CD4-positive, alpha-beta T cell treated with Interleukin-6 at 100 ng/mL for 8 hours (primary cell): ENCODE measurements at places on chromosomes 12 and 14.
A peak's percentile ranks its signal among the peaks of the same experiment; 100 is the strongest.

- no peak for DNase-seq
Observed at GRCh38 chr14:60735416-60735815, 855 bp downstream of the MNAT1 start.

DNA sequence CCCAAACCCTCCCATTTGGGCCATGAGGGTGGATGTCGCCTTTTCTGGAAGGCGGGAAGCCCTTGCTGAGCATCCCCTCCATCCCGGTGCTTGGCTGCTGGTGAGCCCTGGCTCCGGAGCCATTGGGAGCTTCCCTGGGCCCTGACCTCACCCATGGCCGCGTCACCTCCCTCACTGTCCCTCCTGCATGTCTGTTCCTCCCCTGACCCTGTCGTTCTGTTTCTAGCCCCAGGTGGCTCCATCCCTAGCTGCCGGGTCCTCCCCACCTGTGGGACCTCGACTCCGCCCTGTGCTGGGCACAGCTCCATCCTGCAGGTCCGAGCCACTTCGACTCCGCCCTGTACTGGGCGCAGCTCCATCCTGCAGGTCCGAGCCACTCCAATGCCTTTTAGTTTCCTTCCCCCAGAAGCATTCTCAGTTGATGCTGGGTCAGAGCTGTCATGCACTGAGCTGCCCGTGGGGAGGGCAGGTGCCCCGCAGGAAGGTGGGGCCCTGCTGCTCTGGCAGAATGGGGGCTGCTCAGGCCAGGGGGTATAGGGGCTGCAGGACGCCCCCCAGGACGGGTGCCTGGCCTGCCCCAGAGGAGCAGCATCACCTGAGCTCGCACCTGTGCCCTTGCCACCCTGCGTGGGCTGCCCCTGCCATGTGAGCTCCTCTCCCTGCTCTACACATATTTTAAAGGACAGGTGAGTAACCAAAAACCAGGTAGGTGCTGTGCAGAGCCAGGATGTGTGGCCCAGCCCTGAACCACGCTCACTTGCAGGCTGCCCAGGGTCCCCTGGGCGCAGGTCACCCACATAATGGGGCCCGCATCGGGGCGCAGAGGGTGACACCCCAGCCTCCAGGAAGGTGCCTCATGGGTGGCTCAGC, 19.0 kb downstream of the NOC4L start:
- no peak for DNase-seq

DNA sequence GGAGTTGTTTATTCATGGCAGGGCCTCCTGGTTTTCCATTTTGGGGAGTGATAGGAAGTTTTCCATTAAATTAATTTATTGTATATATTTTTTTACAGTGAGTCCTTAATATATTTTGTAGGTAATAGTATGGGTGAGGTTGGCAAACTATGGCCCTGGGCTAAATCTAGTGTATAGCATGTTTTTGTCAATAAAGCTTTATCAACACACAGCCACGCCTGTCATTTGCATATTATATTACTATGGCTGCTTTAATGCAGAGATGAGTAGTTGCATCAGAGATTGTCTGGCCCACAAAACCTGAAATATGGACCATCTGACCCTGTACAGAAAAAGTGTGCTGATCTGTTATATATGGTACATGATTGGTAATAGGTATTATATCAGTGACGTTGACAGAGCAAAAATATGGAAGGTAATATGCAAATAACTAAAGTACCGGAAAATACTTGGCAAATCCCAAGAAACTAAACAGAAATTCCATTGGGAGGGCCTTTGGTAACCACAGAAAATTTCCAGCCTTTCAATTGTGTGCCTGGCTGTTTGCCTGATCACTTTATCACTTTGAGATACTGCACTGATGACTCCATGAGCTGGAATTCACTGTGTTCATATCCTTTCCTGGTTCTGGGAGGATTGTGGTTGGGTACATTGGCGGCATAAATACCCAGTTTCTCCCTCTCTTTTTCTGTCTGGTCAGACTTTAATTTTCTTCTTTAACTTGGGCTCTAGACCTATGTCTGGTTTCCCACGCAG, 61.7 kb upstream of the RFLNA start:
- no peak for DNase-seq

DNA sequence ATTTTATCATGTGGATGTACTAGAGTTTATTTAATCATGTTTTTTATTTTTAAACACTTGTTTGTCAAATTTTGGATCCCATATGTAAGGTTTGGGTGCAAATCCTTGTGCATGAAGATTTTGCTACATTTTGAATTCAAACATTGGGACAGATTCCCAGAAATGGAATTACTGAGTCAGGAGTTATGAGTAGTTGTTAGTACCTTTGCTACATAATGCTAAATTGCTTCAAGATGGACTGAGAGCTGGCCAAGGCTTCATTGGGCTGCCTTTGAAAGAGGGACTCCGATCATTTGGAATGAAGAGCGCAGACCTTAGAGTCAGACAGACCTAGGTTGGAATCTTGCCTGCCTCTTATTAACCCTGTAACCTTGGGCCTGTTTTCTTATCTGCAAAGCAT, 154.9 kb upstream of the PWP1 start:
- no peak for DNase-seq

- no peak for DNase-seq
Observed at GRCh38 chr12:124053851-124054250, 80.8 kb downstream of the ZNF664 start.

DNA sequence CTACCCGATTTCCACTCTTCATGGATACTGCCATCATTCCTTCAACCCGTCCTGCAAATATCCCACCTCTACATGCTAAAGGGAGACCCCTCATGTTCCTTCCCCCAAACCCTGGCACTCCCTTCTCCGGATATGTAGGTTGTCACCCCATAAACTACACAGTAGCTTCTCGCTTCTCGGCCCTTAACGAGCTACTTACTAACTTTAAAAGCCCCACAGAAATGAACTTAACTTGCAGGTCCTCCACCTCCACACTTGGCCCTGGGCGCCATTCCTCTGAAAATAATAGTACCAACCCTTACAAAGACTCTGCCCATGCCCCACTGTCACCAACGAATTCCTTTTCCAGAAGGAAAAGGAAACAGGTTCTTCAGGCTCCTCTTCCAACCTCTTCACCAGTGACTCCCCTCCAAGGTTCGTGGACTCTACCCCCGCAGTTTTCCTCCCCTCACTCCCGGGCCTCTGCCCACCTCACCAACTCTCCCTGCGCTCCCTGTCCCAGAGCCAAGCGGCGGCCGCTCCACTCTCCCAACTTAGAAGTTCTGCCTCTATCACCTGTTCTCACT, 1.2 kb downstream of the SPPL3 start:
- no peak for DNase-seq

GRCh38 chr14:51639668-51640316, 11.9 kb upstream of the FRMD6 start:
- no peak for DNase-seq

DNA sequence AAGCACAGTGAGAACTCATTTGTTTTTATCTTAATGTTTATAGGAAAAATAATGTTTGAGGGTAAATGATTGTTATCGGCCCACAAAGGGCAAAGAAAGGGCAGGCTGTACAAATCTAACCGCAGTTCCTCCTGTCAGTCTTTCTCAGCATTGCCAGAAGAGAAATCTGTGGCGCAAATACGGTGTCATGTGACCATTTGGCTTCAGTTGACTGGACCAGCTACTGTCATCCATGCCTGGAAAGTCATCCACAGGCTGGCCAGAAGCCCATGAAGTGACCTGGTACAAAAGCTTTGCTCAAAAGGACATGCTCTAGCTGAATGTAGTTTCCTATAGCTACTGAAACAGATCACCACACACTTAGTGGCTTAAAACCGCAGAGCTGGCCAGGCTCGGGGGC, 43.6 kb downstream of the HCAR2 start:
- DNase-seq = no peak

GRCh38 chr14:28629328-28630004, 137.1 kb upstream of the FOXG1 start:
- no peak for DNase-seq

GRCh38 chr12:4271717-4272423, 1.7 kb upstream of the CCND2 start:
- DNase-seq = peak; percentile 95

DNA sequence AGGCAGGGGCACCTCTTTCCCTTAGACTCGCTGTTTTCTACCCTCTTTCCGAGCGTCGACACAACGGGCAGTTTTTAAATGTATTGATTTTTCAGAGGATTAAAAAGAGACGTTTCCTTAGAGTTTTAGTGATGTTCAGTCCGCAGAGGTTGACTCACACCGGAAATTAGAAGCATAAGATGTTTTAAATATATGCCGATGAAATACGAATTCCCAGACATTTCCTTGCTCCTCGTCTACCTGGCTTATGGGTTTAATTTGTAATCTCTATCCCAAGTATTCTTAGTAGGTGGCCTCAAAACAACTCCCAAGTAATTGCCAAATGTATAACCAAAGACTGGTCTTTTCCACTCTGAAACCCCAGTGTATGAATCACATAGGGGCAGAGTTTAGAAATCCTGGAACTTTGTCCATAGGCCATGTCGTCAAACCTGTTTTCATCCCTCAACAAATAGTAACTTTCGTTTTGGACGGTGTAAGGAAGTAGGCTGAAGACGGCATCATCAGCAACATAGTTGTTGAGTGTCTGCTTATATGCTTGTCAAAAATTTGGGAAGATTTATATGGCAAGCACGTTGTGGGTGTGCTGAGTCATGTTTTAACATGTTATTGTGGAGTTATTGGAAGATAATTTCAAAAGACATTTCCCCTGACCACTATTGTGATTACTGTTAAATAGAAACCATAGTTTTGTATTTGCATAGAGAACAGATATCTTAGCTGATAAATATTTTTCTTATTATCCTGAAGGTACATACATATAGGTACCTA, 824 bp downstream of the TBK1 start:
- peak; percentile 17 for DNase-seq

DNA sequence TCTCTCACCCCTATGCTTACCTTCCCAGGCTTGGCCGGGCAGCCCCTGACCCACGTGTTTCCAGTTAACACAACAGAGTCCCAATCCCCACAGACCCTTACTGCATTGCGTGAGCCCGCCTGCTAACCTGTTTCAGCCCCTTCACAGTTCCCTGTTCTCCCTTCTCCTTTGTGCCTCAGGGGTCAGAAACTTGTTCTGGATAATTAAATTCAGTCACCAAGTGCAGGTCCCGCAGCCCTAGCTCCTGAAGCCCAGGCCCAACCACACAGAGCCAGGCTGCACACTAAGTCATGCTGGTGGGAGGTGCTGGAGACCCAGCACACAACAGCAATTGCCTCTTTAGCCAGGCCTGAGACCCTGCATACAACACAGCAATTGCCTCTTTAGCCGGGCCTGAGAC, 9.6 kb downstream of the ISM2 start:
- DNase-seq = no peak

- no peak for DNase-seq
Observed at GRCh38 chr14:78725086-78725485, 554.9 kb downstream of the NRXN3 start.

DNA sequence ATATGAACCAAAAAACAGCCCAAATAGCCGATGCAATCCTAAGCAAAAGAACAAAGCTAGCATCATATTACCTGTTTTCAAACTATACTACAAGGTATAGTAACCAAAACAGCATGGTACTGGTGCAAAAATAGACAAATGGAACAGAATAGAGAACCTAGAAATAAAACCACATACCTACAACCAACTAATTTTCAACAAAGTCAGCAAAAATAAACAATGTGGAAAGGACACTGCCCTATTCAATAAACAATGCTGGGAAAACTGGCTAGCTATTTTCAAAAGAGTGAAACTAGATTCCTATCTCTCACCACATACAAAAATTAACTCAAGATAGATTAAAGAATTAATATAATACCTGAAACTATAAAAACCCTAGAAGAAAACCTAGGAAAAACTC, 17.8 kb upstream of the STAB2 start:
- DNase-seq = no peak

- DNase-seq = no peak
Observed at GRCh38 chr14:51862860-51863259, 2.4 kb downstream of the GNG2 start.

- no peak for DNase-seq
Observed at GRCh38 chr12:3130057-3130830, 53.1 kb downstream of the TSPAN9 start.

DNA sequence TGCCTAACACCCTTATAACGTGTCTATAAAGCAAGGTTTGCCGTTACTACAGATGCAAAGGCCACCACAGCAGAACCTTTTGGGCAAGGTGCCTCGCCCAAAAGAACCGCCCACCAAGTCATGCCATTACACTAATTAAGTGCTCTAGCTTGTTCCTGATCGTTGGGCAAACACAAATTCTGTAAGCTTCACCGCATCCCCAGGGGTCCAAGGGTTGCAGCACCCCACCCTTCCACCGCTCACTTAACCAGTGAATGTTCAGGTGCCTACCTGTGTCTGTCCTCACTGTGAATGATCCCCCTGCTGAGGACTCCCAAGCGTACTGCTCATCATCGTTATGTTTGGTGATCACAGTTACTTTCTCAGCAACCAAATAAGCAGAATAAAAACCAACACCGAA, 1.4 kb downstream of the HSP90AA1 start:
- DNase-seq = no peak

- no peak for DNase-seq
Observed at GRCh38 chr12:25401547-25402345, 151.0 kb upstream of the KRAS start.

GRCh38 chr12:96474206-96474605, 15.2 kb upstream of the CFAP54 start:
- no peak for DNase-seq

GRCh38 chr14:43901911-43902673, 605.0 kb downstream of the FSCB start:
- DNase-seq = no peak

- no peak for DNase-seq
Observed at GRCh38 chr12:7731486-7731885, 15.7 kb downstream of the CLEC4C start.

- no peak for DNase-seq
Observed at GRCh38 chr12:18151036-18151435, 61.0 kb upstream of the RERGL start.

GRCh38 chr14:49194067-49194466, 392.1 kb downstream of the RPS29 start:
- DNase-seq = no peak

DNA sequence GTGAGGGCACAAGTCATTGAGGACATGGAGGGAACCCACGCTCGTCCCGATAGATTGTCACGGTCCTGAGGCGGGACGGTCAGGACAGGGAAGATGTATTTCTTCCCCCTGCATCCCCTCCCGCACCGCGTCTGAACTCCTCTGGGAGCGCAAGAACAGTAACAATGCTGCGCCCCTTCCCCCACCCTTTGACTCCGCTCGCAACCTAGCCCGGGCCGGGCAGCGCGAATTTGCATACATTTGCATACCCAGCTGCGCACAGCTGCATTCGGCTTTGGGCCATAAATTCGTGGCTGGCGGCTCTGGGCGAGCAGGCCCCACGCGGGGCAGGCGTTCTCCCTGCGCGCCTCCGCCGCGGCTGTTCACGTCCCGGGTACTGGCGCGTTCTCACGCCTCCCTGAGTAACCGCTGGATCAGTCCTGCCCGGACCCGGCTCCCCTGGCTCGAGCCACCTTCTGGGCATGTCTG, 29.0 kb upstream of the SMUG1 start:
- DNase-seq = no peak

- no peak for DNase-seq
Observed at GRCh38 chr14:66225337-66225736, 260.8 kb upstream of the CCDC196 start.

GRCh38 chr12:53706080-53706479, 21.2 kb downstream of the CALCOCO1 start:
- DNase-seq = no peak
